ENCODE measurements at places on chromosomes 11 and 22. TPM values are rescaled to one million over a fixed set of nuclear protein-coding genes. Genes with fewer than 3 reads are reported as not detected.

GRCh38 chr22:34587357-34588356, 478.3 kb upstream of the ISX start:
- no peaks in the 10 kb centered on the region for H3K27me3 ChIP-seq
- no peaks in the 10 kb centered on the region for H3K36me3 ChIP-seq
- no peaks in the 10 kb centered on the region for H3K4me1 ChIP-seq
- H3K27ac ChIP-seq = no peak overlapping the region
- H3K4me3 ChIP-seq = no peak overlapping the region

- H3K4me3 ChIP-seq = no peak overlapping the region
- DNase-seq = no peak
- H3K27ac ChIP-seq = no peak overlapping the region
These were observed 41.0 kb upstream of the FGF3 start for GRCh38 chr11:69860244-69860643.

The HBB gene
- not detected for total RNA-seq

The APOBEC3B gene
- 3.4 TPM for total RNA-seq

- no peak for DNase-seq
- peaks cover 17% of the 10 kb centered on the region for H3K4me1 ChIP-seq
- peaks cover 2% of the 10 kb centered on the region for H3K36me3 ChIP-seq
- no peak overlapping the region for H3K27ac ChIP-seq
- no peak overlapping the region for H3K4me3 ChIP-seq
- H3K27me3 ChIP-seq = peaks cover 11% of the 10 kb centered on the region
These were observed 1.9 kb downstream of the DERL3 start for GRCh38 chr22:23836692-23837495.
